ENCODE measurements at places on chromosomes 16 and 17. TPM values are rescaled to one million over a fixed set of nuclear protein-coding genes. Genes with fewer than 3 reads are reported as not detected.

The HSDL1 gene
- polyA plus RNA-seq: 15.0 TPM

The CSH1 gene
- not detected for polyA plus RNA-seq

The UBE2Z gene
- polyA plus RNA-seq: 7.0 TPM

The ZNF688 gene
- 1.0 TPM for polyA plus RNA-seq

The TXNDC17 gene
- polyA plus RNA-seq: 510 TPM

The NHLRC4 gene
- not detected for polyA plus RNA-seq

The CORO7 gene
- 0.38 TPM for polyA plus RNA-seq

The TBX6 gene
- polyA plus RNA-seq: not detected

The GH1 gene
- not detected for polyA plus RNA-seq

The GRAPL gene
- polyA plus RNA-seq: not detected

The ENPP7 gene
- polyA plus RNA-seq: not detected

The TBC1D3D gene
- polyA plus RNA-seq: 2.5 TPM

The PRR35 gene
- polyA plus RNA-seq: not detected

The IGFALS gene
- polyA plus RNA-seq: not detected

Measured in Purkinje cell (primary cell).